ENCODE measurements at places on chromosomes 2 and 18. TPM values are rescaled to one million over a fixed set of nuclear protein-coding genes. Genes with fewer than 3 reads are reported as not detected.

DSC2 gene
- 7.2 TPM for total RNA-seq

CDK5R2 gene
- total RNA-seq: 4.9 TPM

PDE1A gene
- total RNA-seq: 42.4 TPM

PROC gene
- total RNA-seq: 0.18 TPM

PLEKHH2 gene
- 12.2 TPM for total RNA-seq

PNO1 gene
- 8.4 TPM for total RNA-seq

SERPINB10 gene
- not detected for total RNA-seq

CCBE1 gene
- 4.3 TPM for total RNA-seq

PTPN4 gene
- total RNA-seq: 78.5 TPM

LRRC30 gene
- not detected for total RNA-seq

RAPGEF4 gene
- total RNA-seq: 45.1 TPM

RAB11FIP5 gene
- total RNA-seq: 6.9 TPM

ERMN gene
- 0.27 TPM for total RNA-seq

SLC35F6 gene
- 18.3 TPM for total RNA-seq

DUSP2 gene
- 4.1 TPM for total RNA-seq

CROCC2 gene
- total RNA-seq: not detected

EFR3B gene
- total RNA-seq: 31.9 TPM

DCDC2C gene
- not detected for total RNA-seq

POTEI gene
- total RNA-seq: 0.27 TPM

NTSR2 gene
- 1.7 TPM for total RNA-seq

CAVIN2 gene
- total RNA-seq: 10.5 TPM

ANXA4 gene
- 6.0 TPM for total RNA-seq

STAMBP gene
- 16.0 TPM for total RNA-seq

CDH19 gene
- total RNA-seq: 0.09 TPM

TCF23 gene
- not detected for total RNA-seq

LOXHD1 gene
- total RNA-seq: 0.18 TPM
